ENCODE measurements at places on chromosomes 6 and 20.

DNA sequence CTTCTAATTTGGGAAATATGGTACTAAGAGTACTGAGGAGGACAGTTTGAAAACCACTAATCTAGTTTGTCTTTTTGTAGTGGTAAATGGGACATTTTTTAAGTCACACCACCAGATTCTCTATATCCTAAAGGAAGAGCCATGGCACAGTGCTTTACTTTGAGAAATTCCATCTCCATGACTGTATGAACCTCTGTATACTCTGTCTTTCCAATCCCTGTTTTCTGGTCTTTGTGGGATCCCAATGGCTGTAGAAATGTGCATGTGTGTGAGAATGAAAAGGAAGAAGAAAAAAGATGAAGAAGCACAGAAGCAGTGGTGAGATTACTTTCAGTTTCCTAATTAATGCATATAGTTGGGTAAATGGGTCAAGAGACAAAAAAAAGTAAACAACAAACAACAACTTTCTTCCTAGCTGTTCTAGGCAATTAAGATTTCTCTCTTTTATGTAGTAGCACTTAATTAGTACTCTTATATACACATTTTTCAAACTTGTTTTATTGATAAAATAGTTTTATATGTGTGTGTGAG lies 141.2 kb upstream of the HCRTR2 start:
- DNase-seq = no peak

DNA sequence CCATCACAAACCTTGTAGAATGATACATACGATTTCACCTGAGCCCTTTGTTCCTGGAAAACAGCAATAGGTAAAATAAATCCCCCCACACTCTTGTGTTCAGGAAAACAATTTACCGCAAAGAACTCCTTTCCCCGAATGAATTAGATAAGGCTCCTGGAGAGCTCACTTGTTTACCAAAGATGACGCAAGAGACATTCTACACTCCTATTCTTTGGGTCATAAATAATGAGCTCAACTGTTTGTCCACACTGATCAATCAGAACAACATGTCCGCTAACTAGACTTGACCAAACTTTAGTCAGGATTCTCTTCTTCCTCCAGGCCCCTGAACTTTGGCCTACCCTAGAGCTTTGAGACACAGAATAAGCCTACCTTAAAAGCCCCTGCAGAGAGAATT lies 271.9 kb upstream of the OPRM1 start:
- no peak for DNase-seq

DNA sequence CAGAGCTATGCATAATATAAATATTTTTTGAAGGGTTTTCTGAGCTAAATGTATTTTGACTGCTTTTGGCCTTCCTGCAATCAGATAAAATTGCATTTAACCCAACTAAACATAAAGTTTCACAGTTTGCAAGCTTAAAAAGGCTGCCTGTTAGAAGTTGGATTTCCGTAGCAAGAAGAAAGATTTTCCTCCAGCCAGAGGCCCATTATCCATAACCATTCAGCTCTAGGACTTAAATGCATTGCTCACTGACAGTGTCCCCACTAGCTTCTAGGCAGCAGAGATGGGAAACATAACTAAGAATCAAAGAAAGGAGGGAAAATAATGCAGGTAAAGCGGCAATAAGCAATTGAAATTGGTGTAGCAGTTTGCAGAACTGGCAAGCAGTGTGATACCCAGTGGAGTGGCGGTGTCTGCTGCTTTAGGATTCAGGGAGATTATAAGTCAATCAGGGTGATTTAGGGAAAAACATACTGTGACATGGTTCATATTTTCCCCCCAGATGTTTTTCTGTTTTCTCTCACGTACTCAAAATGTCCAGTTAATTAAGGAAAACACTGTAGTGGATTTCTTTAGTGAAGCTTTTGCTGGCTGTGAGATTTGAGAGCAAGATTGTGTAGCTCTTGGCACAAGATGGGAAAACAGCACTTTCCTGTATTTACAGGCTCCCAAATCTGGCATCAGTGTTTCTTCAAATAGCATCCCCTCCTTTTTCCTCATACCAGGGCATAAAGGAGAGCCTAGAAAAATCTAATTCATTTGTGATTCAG lies 69.1 kb downstream of the CTNNBL1 start:
- no peak for DNase-seq

DNA sequence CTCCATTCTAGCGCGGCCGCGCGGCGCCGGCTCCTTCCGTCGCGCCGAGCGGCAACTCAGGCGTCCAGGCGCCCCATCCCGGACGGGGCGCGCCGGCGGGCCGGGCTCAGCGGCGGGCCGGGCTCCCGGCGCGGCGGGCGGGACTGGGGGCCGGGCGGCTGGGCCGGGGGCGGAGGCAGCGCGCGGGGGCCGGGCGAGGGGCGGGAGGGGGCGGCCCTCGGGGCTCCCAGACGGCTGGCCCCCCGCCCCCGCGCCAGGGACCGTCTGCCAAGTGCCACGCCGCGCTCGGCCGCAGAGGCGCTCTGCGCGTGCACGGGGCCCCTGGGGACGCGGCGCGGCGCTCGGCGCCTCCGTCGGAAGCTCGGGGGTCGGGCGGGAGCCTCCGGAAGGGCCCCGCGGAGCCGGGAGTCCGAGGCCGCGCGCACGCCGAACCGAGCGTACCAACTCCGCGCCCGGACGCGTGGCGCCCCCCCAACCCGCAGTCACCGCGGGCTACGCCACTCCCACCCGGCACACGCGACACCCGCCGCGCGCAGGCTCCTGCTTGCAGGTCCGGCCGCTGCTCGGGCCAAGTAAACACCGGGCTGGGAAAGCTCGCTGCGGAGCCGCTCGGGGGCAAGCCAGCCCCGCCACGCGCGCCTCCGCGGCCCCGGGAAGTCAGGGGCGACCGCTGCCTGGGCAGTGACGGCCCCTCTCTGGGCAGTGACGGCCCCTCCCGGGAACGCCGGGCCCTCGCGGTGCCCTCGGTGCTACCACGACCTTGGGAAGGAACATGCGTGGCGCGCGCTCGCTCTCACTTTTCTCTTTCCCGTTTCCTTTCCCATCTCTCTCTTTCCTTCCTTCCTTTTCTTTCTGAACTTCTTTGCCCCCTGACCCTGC lies at the start of gene PREX1:
PREX1 (minus strand) TSS at position 145 of the 879 bp plus-strand sequence; CDS start at position 6, 139 bp downstream.
- DNase-seq = peak; percentile 55

GRCh38 chr6:148263010-148263409 lies 79.6 kb upstream of the SASH1 start:
- peak; percentile 93 for DNase-seq

- DNase-seq = no peak
These were observed 6.1 kb upstream of the SCGN start for GRCh38 chr6:25645916-25646315.

GRCh38 chr6:169852504-169853195 lies 101.2 kb downstream of the ERMARD start:
- no peak for DNase-seq

GRCh38 chr20:50052550-50053361 lies 60.2 kb downstream of the UBE2V1 start:
- no peak for DNase-seq
